ENCODE measurements at places on chromosomes 2 and 18.

DNA sequence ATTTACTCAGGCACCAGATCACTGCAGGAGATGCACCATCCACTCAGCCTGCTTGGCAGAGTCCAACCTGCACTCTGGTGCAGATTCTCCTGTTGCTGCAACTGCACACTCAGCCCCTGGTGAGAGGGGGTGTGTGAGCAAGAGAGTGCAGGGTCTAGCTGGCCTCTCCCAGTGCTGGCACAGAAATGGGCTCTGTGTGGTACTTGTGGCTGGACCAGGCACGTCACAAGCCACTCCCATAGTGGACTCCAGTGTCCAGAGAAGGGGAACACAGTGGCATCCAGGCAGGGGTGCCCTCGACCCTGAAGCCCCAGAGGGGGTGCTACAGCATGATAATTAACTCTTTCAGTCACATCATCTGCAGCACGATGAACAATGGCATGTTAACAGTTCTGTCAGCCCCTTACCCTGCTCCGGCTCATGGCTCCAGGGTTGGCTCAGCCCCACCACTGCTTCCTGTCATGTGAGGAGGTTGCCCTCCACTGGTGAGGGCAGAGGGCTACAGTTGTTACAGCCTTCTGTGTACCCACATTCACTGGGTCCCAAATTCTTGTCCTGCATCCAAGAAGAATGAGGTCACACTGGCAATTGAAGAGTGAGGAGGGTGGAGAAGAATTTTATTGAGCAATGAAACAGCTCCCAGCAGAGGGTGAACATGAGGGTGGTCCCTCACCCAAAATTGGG, 135.7 kb downstream of the EVA1A start:
- DNase-seq: no peak

- DNase-seq: no peak
These were observed 702.7 kb upstream of the GCFC2 start for GRCh38 chr2:76413436-76413835.

DNA sequence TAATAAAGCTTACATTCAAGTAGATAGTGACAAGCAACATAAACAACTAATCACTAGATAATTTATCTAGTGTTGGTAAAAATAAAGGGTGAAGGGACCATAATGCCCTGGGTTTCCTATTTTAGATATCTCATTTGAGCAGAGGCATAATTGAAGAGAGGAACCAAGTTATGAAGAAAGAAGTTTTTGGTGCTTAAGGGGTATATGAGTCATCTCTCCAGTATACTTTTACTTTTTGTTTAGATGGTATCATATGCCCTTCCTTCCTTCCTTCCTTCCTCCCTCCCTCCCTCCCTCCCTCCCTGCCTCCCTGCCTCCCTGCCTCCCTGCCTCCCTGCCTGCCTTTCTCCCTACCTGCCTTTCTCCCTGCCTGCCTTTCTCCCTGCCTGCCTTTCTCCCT, 1053.5 kb upstream of the CELF4 start:
- DNase-seq: no peak

DNA sequence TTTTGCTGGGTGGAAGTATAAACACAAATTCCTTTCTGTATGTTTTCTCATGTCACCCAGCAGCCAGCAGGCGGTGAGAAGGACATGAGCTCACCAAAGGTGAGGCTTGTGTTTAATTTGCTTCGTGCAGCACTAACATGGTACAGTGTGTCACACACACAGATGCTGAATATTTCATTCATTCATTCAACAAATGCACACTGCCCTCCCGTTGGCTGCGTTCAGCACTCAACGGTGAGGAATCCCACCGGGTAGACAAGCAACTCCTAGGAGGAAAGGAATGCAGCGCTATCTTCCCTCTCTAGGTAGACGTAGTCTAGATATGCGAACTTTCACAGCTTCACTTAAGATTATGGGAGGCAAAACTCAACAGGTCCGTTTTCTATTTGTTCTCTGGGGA, 85.1 kb downstream of the LONRF2 start:
- DNase-seq: no peak

DNA sequence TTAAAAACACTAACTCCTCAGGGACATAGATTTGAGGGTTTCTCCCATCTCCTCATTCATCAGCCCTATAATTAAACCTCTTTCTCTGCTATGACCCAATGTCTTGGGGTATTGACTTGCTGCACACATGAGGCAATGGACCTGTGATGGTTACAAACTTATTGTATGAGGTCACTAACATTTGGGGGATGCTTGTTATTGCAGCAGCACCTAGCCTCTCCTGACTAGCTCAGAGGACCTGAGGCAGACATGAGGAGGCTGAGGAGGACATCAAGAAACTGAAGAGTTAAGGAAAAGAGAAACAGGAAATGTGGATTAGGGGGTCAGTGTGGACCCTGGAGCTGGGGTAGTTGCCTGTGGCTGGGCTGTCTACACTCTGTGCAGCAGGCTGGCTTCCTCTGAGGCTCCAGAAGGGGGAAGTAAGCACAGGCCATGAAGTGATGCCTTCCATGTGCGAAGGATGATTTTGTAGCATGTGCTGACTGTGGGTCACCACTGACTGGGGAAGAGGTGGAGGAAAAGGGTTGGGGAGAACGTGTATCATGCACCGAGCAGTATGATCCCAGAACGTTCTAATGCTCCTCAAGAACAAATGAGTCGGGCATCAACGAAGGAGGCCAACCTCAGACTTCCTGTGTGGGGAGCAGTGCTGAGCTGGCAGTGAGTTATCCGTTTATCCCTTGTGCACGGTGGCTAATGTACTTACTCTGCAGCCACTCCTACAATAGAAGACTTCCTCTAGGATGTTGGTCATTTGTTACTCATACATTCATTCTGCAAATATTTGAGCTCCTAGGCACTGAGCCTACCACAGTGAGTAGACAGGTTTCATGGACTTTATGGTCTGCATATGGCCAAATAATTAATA, 42.1 kb upstream of the RFX8 start:
- no peak for DNase-seq

GRCh38 chr2:71634567-71634966, 181.2 kb downstream of the DYSF start:
- DNase-seq: no peak

GRCh38 chr2:60095903-60096302, 457.6 kb downstream of the BCL11A start:
- DNase-seq: no peak

DNA sequence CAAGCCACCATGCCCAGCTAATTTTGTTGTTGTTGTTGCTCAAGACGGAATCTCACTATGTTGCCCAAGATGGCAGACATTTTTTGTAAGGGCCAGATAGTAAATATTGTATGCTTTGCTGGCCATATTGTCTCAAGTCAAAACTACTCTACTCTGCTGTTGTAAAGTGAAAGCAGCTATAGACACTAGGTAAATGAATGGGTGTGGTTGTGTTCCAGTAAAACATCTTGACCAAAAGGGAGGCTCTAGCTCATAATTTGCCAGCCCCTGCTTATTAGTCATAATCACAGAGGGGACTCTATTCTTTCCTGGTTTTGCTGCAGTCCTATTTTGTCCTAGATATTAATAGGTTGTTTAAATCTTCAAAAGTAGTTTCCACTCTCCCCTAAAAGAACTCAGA, 24.5 kb downstream of the MAPRE3 start:
- DNase-seq: no peak

DNA sequence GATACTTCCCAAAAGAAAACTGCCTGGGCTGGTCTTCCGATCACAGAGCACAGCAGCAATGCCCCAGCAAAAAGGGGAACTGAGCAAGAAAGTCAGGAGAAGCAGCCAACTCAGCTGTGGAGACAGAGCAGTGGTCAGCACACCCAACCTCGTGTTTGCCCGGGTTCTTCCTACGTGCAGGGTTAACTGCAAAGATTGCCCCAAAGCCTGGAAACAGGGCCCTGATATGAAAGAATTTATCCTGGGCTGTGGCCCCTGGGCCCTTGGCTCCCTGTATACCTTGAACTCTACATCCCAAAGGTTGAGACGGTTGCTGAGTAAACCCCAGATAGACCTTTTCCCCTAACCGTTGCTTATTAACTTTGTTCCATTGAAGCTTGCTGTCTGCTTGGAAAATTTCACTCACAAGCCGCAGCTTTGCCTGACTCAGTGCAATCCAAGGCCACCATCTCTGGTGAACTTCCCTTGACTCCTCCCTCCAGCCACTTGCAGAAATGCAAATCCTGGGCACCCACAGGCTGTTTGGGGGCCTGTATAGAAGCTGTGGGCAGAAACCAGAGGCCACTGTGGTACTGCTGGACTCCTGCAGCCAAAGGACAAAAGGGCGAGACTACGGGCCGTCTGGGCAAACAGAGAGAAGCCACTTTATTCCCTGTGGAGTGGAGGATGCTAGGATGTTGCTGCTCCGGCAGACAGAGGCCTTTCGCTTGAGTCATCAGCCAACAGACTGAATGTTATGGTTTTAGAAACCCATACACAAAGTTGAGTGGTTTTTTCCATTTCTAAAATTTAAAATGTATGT, 18.2 kb downstream of the NRP2 start:
- DNase-seq: no peak

DNA sequence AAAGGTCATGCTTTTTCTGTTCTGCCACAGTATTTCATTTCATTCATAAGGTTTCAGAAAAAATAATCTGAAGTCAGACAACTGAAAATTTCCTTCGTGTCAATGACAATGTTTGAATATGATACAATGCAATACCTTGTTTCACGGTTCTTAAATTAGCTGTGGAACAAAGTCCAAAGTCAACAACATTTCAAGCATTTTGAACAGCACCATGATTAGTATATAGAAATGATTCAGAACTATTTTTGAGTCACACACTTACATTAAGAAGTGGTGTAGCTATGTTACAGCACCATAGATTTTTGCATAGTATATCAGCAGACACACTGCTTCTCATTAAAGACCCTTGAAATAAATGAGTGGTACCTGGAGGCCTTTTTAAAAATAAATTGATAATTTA, 178.3 kb upstream of the DSEL start:
- no peak for DNase-seq

DNA sequence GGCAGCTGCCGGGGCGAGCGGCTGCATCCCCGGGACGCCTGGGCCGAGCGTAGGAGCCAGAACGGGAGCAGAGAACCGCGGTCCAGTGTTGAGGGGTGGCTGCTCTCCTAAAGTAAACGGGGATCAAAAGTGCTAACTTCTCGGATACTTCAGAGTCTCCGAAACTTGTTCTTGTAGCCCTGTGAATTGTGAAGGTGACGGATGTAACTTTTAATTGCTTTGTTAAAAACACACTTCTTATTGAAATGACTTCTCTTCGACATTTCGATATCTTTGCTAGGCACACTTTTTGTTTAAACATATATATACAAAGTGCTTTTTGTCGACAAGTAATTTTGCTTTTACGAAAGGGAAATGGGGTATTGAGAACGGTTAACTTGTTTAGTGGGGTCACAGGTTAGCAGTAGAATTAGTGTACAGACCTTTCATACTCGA, 540 bp downstream of the ATP9B start:
- DNase-seq: no peak

DNA sequence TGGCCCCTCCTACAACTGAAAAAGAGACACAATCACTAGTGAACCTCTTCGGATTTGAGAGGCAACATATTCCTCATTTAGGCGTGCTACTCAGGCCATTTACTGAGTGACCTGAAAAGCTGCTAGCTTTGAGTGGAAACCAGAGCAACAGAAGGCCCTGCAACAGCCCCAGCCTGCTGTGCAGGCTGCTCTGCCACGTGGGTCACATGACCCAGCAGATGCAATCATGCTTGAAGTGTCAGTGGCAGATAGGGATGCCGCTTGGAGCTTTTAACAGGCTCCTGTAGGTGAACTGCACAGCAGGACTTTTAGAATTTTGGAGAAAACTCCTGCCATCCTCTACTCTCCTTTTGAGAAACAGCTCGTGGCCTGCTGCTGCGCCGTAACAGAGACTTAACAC, 578.6 kb upstream of the RAB6C start:
- no peak for DNase-seq

- DNase-seq: no peak
These were observed 142.9 kb downstream of the CHST9 start for GRCh38 chr18:27042177-27042576.

DNA sequence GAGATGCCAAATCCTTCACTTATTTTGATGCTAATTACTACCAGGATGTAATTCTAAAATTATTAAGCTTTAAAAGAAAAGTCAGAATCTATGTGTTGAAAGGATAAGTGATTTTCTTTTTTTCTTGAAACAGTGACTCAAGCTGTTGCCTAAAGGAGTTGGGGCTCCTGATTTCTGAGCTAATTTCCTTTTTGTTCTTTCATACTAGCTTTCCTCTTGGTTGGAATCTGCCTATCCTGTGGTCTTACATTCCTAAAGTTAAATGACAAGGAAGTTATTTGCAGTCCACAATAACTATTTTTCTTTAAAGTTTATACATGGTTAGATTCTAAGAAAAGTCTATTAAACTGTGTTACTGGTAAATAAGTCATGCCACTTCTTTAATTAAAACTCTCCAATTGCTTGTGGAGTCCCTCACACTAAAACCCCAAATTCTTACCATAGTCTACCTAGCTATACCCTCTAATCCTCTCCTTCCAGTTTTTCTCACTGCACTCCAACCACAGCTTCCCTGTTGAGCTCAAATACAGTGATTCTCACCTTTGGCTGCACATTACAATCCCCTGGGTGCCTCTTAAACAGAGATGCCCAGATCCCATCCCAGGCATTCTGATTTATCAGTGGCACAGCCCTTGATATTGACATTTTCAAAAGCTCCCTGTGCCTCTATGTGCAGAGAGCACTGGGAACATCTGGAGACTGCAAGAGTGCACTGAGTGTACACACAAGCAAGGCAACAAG, 63.3 kb upstream of the EFEMP1 start:
- DNase-seq: no peak

DNA sequence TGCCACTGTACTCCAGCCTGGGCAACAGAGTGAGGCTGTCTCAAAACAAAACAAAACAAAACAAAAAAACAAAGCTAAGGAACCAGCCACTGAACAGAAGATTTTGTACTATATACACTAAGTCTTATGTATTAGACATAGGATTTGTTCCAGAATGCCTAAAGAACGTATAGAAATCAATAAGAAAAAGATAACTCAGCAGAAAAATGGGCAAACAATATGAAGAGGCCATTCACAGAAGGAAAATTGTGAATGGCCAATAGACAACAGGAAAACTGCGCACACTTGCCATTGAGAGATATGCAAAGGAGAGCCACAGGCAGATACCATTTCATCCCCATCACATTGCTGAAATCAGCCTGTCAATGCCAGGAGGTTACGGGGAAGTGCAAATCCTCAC, 14.9 kb upstream of the UBE2F start:
- DNase-seq: no peak

All from AG04450 (cell line).